Left renal pelvis (tissue), 4 donors: ENCODE measurements at places on chromosomes 1 and 21. TPM values are rescaled to one million over a fixed set of nuclear protein-coding genes. Genes with fewer than 3 reads are reported as not detected.

FUCA1 gene
- 48.2 TPM for polyA plus RNA-seq

DPT gene
- polyA plus RNA-seq = 0.12 TPM

FCMR gene
- polyA plus RNA-seq = 2.3 TPM

SPRR2F gene
- not detected for polyA plus RNA-seq

KPRP gene
- polyA plus RNA-seq = not detected

S100A14 gene
- polyA plus RNA-seq = 18.0 TPM

PRKCZ gene
- 29.5 TPM for polyA plus RNA-seq

SYCP1 gene
- 0.32 TPM for polyA plus RNA-seq

- DNase-seq = no peak
Observed at GRCh38 chr1:230823426-230823825, 44.9 kb downstream of the C1orf198 start.

- DNase-seq = no peak
Observed at GRCh38 chr1:234737967-234738314, 128.0 kb upstream of the IRF2BP2 start.

GRCh38 chr1:243244432-243244841 lies 10.6 kb downstream of the CEP170 start:
- no peak for DNase-seq

- DNase-seq = no peak
Observed at GRCh38 chr1:156693848-156694689, 11.3 kb downstream of the CRABP2 start.

GRCh38 chr1:60279798-60280197 lies 206.2 kb upstream of the C1orf87 start:
- no peak for DNase-seq

GRCh38 chr1:213332491-213332890 lies 281.4 kb downstream of the RPS6KC1 start:
- DNase-seq = no peak

DNA sequence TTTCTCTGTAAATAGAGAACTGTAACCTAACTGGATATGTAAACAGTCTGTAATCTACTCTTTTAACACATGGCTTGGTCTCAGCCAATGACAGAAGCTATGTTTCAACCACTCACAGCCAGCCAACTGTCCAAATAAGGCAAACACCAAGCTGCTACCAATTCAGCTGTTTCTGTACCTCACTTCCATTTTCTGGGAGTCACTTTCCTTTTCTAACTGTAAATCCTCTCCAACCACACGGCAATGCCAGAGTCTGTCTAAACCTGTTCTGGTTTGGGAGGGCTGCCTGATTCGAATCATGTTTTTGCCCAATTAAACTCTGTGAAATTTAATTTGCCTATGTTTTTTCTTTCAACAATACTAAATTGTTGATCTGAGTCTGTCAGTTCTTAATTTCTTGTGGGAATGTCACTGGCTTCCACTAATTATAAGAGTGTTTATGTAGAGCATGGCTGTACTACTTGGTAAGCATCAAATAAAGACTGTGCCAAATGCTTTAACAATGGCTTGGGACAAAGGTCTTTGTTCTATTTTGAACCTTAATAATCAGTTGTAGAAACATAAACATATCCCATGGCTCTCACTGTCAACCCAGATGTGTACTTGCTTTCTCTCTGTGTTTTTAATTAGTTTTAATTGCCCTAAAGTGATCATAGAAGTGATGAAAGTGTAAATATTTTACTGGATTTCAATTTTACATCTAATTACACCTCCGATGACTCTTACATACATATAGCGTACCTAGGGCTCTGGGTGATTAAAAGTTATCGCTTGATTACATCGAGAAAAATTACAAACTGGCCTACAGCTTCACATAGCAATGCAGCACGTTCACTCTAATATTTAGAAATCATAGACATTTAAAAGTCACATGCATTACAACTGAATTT lies 1144.6 kb upstream of the TMPRSS15 start:
- DNase-seq = no peak

GRCh38 chr1:51990478-51990965 lies at the start of gene RAB3B:
RAB3B (minus strand) TSS chr1:51990700; CDS start chr1:51977117, 13,583 bp downstream.
- DNase-seq = no peak

DNA sequence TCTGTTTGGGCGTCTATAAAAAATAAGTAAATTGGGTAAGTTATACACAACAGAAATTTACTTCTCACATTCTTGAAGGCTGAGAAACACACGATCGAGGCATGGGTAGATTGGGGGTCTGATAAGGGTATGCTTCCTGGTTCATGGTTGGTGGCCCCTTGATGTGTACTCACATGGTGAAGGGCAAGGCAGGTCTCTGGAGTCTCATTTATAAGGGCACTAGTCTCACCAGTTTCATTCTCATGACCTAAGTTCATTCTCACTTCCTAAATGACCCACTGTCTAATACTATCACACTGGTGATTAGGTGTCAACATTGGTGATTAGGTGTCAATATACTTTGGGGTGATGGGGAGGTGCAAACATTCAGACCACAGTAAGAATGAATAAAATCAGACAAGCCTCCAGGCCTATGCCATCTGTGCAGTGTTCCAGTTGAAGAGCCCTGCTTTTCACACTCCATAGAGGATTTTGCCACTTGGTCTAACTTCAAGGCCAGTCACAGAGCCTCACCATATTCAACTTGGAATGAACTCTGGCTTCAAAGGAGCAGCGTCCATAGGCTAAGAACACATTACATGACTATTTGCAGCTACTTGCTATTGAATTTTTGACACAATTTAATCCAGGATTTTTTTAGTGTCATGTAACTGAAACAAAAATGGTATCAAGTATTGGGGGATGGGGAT lies 2.5 kb upstream of the GBP4 start:
- no peak for DNase-seq

DNA sequence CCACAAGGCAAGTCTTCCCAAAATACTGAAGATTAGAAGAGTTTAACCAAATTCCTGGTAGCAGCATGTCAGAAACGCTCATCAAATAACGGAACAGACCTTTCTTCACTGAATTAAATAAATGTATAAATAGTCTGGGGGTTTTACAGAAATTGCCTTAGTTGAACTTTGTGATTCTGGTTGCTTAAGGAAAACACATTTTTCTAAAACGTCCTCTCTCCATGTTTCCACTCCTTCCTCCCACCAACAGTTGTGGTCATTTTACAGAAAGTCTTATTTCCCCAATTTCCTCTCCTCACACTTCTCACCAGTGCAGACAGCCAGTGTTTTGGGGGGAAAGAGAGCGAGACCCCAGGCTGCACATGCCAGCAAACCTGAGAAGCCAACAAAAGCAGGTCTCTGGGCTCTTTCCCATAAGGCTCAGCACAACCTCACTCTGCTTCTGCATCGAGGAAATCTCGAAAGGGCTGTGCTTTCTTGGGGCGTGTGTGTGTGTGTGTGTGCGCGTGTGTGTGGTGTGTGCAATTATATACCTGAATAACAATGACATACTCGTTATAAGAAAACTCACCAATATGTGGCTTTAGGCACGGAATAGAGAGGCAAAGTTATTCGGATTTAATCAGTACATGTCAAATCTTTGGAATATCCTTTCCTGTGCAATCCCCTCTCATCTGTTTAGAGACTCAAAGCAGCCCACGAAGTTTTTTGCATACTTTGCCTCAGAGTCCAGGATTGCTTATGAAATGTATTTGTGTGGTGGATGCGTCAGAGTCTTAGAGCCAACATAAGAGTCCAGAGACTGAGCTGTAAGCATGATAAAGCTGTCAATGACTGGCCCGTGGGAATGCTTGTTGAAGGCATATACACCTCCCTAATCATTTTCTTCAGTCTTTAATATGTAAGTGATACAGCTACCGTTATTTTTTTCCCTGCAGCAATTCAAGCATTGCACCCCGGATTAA lies 2.0 kb downstream of the KCNJ15 start:
- DNase-seq = no peak

DNA sequence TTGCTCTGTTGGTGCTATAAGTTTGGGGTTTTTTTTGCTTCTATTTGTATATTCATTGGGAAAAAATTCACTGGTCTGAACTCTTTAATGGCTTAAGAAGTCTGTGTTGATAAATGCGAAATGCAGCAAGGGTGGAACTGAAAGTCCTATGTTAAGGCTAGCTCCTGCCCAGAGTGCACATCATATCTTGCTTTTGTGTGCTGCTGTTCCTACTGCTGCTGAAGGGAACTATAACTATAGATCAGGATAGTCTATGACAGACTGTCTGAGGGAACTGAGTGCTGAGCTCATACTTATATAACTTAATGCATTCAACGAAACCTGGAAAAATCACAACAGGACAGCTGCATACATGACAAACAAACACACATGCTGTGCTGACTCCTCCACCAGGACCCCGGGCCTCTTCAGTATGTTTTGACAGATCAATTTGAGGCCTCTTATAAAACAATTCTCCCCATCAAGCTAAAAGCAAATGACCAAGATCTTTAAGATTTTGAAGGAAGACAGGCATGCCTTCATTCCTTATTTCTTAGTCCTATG lies 1031.5 kb upstream of the ADGRL2 start:
- DNase-seq = no peak

DNA sequence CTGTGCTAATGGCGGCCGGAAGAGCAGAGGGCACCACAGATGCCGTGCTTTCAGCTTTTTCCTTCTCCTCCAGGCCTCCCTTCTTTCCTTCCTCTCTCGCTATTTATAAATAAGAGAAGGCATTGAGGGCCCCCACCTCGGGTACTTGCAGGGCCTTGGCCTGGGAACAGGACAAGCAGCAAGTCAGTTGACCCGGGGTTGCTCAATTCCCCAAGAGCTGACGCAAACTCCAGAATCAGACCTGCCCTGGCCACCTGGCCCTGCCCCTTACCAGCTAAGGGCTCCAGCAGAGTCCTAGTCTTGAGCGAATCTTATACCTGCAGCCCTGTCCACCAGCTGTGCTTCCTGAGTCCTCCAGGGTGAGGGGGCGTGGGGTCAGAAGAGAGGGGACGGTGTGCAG lies 13.5 kb downstream of the TNFRSF1B start:
- no peak for DNase-seq

DNA sequence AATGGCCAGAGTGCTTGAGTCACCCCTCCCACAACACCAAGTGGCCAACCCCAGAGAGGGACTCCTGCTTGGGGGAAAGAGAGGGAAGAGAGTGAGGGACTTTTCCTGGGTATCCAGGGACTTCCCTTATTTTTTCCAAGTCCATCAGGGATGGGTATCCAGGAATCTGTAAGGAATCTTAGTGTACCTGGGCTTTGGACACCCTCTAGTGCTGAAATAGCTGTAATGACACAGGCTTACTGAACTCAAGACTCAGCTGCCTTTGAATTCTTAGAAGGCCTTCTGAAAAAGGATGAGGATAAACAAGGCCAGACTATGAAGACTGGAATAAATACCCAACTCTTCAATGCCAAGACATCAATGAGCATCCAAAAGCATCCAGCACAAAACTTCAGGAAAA lies 12.0 kb downstream of the TSHB start:
- no peak for DNase-seq

DNA sequence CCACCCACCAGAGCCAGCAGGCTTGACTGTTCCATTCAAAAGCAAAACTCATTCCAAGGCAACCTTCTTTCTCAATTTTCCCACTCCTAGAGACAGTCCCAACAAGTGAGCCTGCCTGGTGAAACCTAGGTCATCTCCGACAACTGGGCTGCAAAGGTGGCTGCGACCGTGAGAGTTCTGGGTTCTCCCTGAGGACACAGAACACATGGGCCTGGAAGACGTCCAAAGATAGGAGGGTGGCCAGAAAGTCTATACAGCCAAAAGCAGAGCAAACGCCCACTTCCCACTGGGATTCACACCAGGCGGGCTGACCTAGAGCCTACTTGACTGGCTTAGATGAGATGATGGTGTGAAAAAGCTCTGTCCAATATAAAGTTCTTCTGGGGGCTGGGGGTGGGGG lies 90.2 kb upstream of the GRIK3 start:
- DNase-seq = no peak

DNA sequence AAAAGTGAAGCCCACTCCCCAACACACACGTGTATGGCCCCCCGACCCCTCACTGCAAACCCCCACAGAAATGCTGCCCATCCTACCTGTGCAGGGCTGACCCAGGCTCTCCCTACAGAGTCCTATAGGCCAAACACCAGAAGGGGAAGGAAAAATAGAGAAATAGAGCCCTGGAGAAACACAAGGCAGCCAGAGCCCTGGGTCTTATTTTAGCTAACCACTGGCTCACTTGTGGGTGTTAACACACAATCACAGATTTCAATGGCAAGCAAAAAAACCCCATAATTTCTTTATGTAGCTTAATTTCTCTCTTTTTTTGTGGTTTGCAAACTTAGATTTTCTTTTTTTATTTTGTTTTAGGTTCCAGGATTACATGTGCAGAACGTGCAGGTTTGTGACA lies 989 bp upstream of the PIGR start:
- no peak for DNase-seq

DNA sequence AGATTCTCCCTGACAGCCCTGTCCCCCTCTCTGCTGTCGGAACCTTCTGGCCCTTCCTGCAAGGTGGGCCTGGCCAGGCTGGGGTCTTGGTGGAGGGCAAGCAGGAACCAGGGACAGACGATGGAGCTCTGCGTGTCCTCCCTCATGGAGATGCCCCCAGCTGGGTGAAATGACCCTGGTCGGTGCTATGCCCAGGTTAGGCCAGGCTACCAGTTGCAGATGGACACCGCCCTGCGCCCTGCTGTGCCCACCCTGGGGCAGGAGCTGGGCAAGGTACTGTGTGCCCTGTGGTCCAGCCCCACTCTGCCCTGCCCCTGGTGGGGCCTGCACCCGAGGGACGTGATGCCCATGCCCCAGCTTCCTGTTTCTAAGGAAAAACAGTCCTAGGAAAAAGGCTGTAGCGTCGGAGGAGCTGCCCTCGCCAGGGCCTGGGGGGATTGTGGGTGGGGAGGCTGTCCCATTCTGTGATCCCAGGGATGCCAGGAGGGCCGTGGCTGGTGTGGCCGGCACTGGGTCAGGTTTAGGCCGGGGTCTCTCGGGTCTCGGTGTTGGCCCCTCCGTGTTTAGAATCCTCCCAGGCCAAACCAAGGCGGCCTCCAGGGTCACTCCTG lies 77.6 kb downstream of the MORN1 start:
- no peak for DNase-seq

- no peak for DNase-seq
Observed at GRCh38 chr1:88463401-88463985, 220.6 kb upstream of the PKN2 start.

GRCh38 chr1:241600496-241600901 lies 39.7 kb downstream of the CHML start:
- DNase-seq = no peak

- no peak for DNase-seq
Observed at GRCh38 chr1:97919585-97920261, 1.1 kb downstream of the DPYD start.

DNA sequence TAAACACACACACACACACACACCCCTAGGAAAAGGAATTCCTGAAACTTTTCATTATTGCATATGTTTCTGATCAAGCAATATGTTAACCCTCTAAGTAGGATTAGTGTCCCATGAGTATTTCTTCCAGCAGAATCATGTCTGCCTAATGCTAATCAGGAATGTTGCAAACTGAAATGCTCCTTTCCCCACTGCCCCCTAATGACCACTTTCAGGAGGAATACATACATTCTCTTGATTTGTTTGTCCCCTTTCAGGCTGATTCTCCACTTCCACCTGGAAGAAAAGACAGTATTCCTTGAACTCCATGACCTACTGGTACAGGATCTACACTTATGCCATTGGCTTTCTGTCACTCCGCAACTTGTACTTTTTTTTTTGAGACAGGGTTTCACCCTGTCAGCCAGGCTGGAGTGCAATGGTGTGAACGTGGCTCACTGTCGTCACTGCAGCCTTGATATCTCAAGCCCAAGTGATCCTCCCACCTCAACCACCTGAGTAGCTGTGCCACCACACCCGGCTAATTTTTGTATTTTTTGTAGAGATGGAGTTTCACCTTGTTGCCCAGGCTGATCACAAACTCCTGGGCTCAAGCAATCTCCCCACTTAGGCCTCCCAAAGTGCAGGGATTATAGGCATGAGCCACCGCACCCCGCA lies 56.7 kb downstream of the LRIG2 start:
- DNase-seq = no peak
